Activated naive CD4-positive, alpha-beta T cell treated with anti-CD3 and anti-CD28 coated beads for 36 hours (primary cell): ENCODE measurements at places on chromosomes 1 and 21. TPM values are rescaled to one million over a fixed set of nuclear protein-coding genes. Genes with fewer than 3 reads are reported as not detected.

The BSND gene
- total RNA-seq: not detected

The UTS2 gene
- total RNA-seq: not detected

The MAP1LC3C gene
- total RNA-seq: not detected

DNA sequence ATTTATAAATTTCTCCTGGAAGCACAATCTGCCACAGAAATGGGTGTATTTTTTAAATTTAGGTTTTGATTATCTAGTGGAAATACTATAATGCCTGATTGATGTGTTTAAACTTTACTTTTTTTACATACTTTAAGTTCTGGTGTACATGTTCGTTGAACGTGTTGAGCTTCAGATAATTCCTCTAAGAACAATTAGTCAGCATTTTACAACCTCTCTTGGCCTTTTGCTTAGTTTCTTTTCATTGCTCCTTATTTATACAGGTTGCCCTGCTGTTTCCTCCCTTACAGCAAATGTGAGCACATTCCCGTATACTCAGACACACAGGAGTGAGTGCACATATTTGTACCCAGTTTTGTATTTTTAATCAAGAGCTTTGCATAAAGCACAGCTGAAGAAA is 1038.9 kb downstream of the BRINP3 start:
- H3K4me1 ChIP-seq: no peaks in the 10 kb centered on the region
- H3K27ac ChIP-seq: no peak overlapping the region
- no peaks in the 10 kb centered on the region for H3K27me3 ChIP-seq
- no peak overlapping the region for H3K4me3 ChIP-seq
- no peaks in the 10 kb centered on the region for H3K36me3 ChIP-seq
- no peak for DNase-seq

GRCh38 chr1:201272799-201273198 is 10.5 kb upstream of the PKP1 start:
- no peak overlapping the region for H3K4me3 ChIP-seq
- no peaks in the 10 kb centered on the region for H3K36me3 ChIP-seq
- H3K27ac ChIP-seq: no peak overlapping the region
- no peaks in the 10 kb centered on the region for H3K4me1 ChIP-seq

DNA sequence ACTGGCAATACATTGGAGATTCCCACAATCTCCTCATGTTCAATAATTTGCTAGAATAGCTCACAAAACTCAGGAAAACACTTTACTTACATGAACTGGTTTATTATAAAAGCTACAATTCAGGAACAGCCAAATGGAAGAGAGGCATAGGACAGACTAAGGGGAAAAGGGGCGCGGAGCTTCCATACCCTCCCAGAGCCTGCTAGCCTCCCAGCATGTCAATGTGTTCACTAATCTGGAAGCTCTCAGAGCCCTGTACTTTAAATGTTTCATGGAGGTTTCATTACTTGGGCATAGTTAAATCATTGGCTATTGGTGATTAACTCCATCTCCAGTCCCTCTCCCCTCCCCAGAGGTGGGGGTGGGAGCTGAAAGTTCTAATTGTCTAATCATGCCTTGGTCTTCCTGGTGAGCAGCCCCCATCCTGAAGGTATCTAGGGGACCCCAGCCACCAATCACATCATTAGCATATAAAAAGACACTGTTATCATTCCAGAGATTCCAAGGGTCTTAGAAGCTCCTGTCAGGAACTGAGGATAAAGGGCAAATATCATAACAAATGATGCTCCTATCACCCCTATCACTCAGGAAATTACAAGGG is 10.9 kb upstream of the DMRTB1 start:
- no peak overlapping the region for H3K4me3 ChIP-seq
- no peaks in the 10 kb centered on the region for H3K36me3 ChIP-seq
- H3K27ac ChIP-seq: no peak overlapping the region
- peaks cover 2% of the 10 kb centered on the region for H3K27me3 ChIP-seq
- no peaks in the 10 kb centered on the region for H3K4me1 ChIP-seq

DNA sequence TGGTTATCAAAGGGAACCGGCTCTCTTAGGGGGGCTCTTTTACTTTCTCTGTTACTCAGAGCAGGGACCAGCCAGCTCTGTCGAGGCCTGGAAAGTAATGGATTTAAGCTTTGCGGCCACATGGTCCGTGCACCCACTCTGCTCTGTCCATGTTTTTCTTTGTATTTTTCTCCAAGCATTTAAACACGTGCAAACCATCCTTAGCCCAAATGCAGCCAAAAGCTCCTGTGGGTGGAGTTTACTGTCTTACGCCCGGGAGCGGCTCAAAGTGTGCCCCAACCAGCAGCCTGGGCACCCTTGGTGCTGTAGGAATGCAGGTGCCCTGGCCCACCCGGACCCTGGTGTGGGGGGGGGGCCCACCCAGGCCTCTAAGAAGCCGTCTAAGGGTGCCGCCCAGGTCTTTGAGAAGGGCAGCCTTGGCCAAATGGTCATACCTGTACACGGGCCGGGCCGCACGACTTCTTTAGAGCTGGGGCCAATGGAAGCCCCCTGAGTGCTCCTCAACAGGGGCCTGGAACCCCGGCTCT is 29.2 kb upstream of the POFUT2 start:
- H3K36me3 ChIP-seq: no peaks in the 10 kb centered on the region
- H3K4me3 ChIP-seq: no peak overlapping the region
- H3K4me1 ChIP-seq: peaks cover 5% of the 10 kb centered on the region
- no peak overlapping the region for H3K27ac ChIP-seq
- no peaks in the 10 kb centered on the region for H3K27me3 ChIP-seq
- DNase-seq: no peak

DNA sequence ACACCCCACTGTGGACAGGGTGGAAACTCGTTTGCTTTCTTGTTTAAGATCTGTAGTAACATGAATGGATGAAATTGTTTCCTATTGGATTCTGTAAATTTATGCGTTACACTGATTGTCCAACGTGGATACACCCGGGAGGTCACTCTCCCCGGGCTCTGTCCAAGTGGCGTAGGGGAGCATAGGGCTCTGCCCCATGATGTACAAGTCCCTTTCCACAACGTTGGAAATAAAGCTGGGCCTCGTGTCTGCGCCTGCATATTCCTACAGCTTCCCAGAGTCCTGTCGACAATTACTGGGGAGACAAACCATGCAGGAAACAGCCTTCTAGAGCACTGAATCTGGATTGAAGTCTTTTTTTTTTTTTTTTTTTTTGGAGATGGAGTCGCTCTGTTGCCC is 1.4 kb downstream of the RCC1 start:
- no peak for DNase-seq
- H3K4me3 ChIP-seq: peak overlapping the region; percentile 99
- peaks cover 3% of the 10 kb centered on the region for H3K27me3 ChIP-seq
- H3K36me3 ChIP-seq: peaks cover 68% of the 10 kb centered on the region

GRCh38 chr1:202140833-202141232 is 3.7 kb downstream of the ARL8A start:
- H3K4me3 ChIP-seq: no peak overlapping the region
- no peaks in the 10 kb centered on the region for H3K27me3 ChIP-seq
- peaks cover 23% of the 10 kb centered on the region for H3K4me1 ChIP-seq
- no peak overlapping the region for H3K27ac ChIP-seq
- peaks cover 4% of the 10 kb centered on the region for H3K36me3 ChIP-seq
- DNase-seq: no peak
